Hematopoietic multipotent progenitor cell treated with erythropoietin and hydrocortisone succinate and interleukin-3 and kit ligand, for 4 days (in vitro differentiated cells): ENCODE measurements at places on chromosomes 1 and 21.

- no peak for DNase-seq
Observed at GRCh38 chr1:23383577-23384311, 14.1 kb upstream of the ZNF436 start.

- DNase-seq, result no peak
Observed at GRCh38 chr1:243841507-243841906, 8.5 kb downstream of the AKT3 start.

DNA sequence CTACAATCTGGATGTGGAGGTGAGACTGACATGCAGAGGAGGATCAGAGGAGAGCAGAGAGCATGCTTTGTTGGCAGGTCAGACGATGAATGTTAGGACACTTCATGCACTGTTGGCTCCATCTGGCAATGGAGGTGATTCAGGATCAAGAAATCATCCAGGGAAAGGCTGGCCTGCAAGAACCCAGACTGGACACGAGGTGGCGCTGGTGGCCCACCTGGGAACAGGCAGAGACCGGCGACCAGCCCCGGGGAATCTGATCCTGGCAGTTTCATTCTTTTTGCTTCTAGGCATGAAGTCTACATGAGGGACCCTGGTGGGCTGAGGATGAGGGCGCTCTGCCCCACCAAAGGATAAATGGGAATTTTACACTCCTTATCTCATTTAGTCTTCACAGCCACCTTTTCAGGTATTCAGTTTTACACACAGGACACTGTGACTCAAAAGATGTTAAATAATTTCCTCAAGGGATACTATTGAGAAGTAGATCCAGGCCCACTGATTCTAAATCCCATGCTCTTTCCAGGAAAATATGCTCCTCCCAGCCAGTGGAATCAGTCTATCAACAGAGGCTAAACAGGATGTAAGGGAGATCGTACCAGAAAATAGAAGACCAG lies 26.2 kb upstream of the SCMH1 start:
- DNase-seq, result peak; percentile 75

DNA sequence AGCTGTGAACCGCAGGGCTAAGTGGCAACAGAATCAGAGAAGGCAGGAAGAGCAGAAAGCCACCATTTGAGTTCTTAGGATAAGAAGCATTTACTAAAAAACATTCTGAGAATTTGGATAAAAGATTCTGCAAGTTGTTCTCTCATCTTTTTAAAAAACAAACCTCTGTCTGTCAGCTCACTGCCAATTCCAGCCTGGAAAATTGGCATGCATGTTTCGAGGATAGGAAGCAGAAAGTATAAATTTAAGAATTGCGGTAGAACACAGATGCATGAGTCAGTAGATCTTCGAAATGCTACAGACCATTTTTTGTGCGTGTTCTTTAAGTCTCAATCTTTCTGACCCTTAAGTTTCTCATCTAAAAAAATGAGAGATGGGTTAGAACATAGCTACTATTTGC lies 544.5 kb upstream of the DAB1 start:
- no peak for DNase-seq
